Activated gamma-delta T cell treated with Interleukin-2 at 50 U/mL for 16 hours (primary cell): ENCODE measurements at places on chromosomes 11 and 22.
A peak's percentile ranks its signal among the peaks of the same experiment; 100 is the strongest.

- no peak for DNase-seq
Observed at GRCh38 chr11:80240245-80240644, 799.4 kb upstream of the TENM4 start.

- no peak for DNase-seq
Observed at GRCh38 chr11:27619039-27619574, 81.1 kb downstream of the BDNF start.

DNA sequence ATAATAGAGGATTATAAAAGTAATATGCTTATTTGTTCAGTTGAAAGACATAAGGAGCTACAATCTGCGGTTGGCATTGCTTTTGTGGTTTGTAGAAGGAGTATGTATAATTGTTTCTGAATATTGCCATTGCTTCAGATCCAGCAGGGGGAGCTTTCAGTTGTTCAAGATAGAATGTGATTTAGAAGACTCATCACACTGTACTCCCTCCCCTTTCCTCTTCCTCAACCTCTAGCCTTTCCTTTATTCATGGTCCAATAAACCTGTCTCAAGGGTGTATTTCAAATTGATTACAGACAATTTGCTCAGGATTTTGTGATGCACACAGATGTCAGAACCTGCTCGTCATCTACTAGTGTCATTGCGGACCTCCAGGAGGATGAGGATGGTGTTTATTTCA, 9.8 kb downstream of the PRMT3 start:
- DNase-seq = no peak

DNA sequence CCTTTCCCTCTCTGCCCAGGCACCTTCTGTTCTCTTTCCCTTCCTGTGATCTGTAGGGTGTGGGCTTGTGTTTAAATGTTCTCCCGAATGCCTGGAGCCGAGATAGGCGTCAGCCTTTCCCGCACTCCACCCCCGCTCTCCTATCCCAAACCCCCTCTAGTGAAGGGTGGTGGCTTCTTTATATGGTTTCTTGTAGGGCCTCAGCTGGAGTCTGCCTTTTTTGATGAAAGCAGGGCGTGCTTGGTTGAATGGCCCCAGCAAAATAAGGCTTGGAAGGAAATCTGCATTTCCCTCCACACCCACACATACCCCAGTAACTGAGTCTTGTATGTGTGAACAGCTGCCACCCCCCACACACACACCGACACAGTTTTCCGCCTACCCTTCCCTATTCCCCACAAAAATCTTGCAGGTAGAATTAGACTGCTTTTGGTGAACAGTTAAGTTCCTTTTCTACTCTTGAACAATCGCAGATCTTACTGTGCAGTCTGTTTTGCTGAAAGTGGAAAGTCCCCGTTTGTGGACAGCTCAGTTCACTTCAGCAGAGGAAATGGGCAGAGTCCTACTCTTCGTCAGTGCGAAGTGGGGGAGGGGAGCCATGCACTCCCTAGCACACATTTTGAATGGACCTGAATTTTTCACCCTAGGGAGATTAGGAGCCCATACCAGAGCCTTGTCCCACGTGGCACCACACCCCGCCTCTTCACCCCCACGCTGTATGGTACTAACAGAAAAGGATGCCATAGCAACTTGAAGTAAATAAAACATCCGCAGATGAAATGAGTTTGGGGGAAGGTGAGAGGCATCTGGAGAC, 25.5 kb upstream of the GRK2 start:
- peak; percentile 74 for DNase-seq
